ENCODE measurements at places on chromosomes 13 and 19.

GRCh38 chr19:7916955-7917266, 2.3 kb downstream of the TGFBR3L start:
- no peak for DNase-seq

- DNase-seq, result no peak
These were observed 1.2 kb upstream of the KATNAL1 start for GRCh38 chr13:30308548-30308947.

DNA sequence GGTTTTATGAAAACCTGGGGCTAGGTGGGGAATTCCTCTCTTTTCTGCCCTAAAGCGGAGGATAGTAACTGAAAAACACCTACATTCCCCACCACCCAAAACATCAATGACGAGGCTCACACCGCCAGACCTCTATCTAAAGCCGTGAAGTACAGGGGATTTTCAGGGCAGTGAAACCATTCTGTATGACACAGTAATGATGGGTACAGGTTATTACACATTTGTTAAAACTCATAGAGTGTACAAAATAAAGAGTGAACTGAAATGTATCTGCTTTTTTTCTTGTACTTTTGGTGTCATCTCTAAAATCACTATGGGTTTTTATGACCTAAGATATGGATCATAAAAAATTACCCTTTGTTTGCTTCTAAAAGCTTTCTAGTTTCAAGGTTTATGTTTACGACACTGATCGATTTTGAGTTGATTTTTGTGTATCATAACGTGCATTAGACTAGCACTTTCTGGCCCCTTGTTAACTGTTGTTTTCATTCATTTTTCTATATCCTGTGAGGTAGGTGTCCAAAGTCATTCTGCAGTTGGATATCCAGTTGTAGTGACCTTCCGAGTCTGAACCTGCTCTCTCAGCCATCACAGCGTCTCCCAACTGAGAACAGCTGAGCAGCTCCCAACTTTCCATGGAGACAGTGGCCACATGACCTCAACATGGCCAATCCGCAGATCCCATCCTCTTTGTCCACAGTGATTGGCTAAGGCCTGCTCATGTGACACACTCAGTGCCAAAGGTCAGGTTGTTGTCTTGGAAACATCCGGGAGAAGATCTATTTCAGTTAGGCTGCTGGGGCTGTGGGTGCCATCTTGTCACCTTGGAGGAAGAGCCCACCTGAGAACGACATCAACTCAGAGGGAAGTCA, 10.3 kb downstream of the MBD3L2B start:
- no peak for DNase-seq

- no peak for DNase-seq
These were observed 108.3 kb downstream of the SLITRK5 start for GRCh38 chr13:87779426-87779825.

DNA sequence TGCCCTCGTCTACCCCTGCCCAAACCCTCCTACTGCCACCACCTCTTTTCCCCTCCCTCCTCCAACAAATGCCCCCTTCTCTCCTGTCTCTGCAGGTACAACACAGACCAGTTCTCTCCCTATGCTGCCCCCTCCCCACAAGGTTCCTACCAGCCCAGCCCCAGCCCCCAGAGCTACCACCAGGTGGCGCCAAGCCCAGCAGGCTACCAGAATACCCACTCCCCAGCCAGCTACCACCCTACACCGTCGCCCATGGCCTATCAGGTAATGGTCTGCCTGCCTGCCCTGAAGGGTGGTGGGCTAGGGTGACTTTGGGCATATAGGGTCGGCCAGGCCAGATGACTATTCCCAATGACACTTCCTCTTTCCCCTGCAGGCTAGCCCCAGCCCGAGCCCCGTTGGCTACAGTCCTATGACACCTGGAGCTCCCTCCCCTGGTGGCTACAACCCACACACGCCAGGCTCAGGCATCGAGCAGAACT, 6.5 kb upstream of the TIMM50 start:
- peak; percentile 76 for DNase-seq
